ENCODE measurements at places on chromosomes 4 and X.

DNA sequence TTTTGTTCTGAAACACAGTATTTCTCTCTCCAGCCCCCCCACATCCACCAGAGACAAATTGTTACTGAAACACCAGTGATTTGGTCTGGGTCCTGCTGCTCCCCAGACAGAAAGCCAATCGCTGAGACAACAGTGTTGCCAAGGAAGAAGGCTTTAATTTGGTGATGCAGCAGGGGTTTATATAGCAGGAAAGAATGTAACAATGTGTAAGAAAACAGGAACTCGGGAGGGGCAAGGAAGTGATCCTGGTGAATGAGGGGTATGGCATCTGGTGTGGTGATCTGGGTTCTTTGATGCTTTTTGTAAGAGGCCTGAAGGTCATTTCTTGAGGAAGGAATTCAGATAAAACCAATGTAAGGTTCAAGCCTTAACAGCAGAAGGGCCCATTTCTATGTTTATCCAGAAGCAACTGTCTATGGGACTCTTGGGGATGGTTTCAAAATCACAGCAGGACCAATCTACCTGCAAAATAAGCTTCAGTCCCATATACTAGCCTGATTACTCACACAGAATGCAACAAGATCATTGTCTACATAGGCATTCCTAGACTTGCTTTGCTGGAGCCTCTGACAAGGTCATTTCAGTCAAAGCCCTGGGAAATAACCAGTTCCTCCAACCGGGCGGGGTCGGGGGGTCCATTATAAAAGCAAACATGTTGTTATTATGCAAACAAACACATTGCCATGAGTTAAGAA, 445.2 kb upstream of the ZFP42 start:
- DNase-seq, result no peak

- DNase-seq, result no peak
These were observed 980.9 kb upstream of the DIAPH2 start for GRCh38 chrX:95703696-95704095.

GRCh38 chr4:54784161-54784671, 126.5 kb downstream of the KIT start:
- no peak for DNase-seq

GRCh38 chr4:94468093-94468769, 16.5 kb downstream of the PDLIM5 start:
- no peak for DNase-seq

- no peak for DNase-seq
These were observed 105.5 kb upstream of the LCORL start for GRCh38 chr4:18127030-18127429.

DNA sequence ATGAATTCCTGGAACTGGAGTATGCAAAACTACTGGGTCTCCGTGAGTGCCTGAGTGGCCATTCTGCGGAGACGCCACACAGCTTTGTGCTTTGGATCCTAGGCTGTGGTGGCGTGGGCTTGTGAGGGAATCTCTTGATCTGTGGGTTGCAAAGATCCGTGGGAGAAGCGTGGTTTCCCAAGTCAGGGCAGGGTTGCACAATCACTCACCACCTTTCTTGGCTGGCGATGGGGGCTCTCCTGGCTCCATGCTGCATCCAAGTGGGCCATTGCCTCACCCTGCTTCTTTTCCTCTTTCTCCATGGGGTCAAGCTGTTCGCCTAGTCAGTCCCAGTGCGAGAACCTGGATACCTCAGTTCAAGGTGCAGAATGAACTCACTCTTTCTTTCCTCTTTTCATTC, 62.5 kb downstream of the SLAIN2 start:
- DNase-seq, result no peak

- DNase-seq, result peak; percentile 77
These were observed at the start of gene FAAH2 for GRCh38 chrX:57286507-57287251. Gene FAAH2 (plus strand): TSS chrX:57286706. CDS start chrX:57286826, 120 bp downstream.

GRCh38 chrX:150848914-150849365, 49.5 kb downstream of the CD99L2 start:
- no peak for DNase-seq

GRCh38 chr4:140702096-140702757, 54.0 kb downstream of the TBC1D9 start:
- DNase-seq, result no peak

DNA sequence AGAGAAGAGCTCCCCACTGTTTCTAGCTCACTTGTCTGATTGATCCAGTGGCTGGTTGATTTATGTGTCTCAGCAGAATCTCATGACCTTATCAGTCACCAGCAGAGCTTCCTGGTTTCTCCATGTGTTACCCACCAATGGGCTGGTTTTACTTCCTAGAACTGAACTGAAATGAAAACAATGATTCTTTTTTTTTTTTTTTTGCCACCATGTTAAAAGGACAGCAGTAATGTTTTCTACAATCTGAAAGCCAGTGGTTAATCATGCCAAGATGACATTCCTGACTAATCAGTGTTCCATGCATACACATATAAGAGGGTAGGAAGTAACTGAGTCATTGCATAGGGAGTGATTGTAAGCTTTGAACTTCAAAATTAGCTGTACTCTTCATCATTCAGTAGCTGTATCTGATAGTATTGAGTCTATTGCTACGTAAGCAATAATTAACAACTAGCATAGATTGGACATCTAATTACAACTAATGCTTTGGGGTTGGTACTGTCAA, 67.7 kb downstream of the SLC4A4 start:
- DNase-seq, result no peak
